Activated naive CD4-positive, alpha-beta T cell treated with anti-CD3 and anti-CD28 coated beads, Interleukin-2, amount 10 ng/mL, durations not matched to agents 7 days and 5 days (primary cell): ENCODE measurements at places on chromosomes 1 and 21.
A peak's percentile ranks its signal among the peaks of the same experiment; 100 is the strongest.

DNA sequence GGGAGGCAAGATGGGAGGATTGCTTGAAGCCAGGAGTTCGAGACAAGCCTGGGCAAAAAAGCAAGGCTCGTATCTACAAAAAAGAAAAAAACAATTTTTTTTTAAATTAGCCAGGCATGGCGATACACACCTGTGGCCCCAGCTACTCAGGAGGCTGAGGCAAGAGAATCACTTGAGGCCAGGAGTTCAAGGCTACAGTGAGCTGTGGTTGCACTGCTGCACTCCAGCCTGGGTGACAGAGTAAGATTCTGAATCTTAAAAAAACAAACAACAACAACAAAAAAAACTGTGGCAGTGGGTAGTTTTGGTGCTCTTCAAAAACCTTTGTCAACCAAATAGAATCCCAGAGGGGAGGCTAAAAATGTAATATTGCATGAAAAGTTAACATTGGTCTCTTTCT is 734 bp downstream of the PTPN22 start:
- peaks cover 33% of the 10 kb centered on the region for H3K36me3 ChIP-seq
- H3K4me3 ChIP-seq: peak overlapping the region; percentile 87
- H3K4me1 ChIP-seq: peaks cover 79% of the 10 kb centered on the region

- no peaks in the 10 kb centered on the region for H3K4me1 ChIP-seq
- no peaks in the 10 kb centered on the region for H3K27me3 ChIP-seq
- no peaks in the 10 kb centered on the region for H3K36me3 ChIP-seq
- no peak overlapping the region for H3K4me3 ChIP-seq
- no peak for DNase-seq
Observed at GRCh38 chr1:83103341-83103740, 895.6 kb downstream of the TTLL7 start.

DNA sequence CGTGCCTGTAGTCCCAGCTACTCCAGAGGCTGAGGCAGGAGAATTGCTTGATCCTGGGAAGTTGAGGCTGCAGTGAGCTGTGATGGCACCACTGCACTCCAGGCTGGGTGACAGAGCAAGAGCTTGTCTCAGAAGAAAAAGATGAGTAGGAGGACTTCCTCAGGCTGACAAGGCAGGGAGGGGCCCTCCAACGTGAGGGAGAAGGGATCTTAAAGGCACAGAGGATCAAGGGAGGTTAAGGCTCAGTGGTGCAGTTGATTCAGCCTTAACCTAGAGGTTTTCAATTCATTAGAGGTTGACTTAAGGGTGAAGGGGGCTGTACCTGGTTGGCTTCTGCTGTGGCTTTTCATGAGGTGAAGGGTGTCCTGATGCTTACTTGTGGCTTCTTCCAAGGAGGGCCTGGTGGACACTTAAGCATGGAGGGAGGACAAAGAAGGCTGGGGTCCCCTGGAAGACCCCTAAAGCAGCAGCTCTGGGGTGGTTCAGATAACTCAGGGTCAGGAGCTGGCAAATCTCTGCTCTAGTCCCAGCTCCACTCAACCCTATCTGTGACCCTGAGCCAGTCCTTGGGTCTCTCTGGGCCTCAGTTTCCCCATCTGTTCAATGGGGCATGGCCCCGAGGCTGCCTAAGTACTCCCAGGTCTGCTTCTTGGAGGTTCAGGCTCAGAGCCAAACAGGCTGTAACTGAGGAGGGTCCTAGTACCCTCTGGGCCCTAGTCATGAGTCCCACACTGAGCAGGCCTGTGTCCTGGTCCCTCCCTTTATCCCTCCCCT is 6.3 kb downstream of the EXTL1 start:
- no peaks in the 10 kb centered on the region for H3K4me1 ChIP-seq
- H3K27me3 ChIP-seq: peaks cover 55% of the 10 kb centered on the region
- DNase-seq: no peak
- H3K36me3 ChIP-seq: no peaks in the 10 kb centered on the region
- H3K4me3 ChIP-seq: no peak overlapping the region

GRCh38 chr1:35894183-35894582 is 11.2 kb downstream of the AGO1 start:
- DNase-seq: no peak
- no peaks in the 10 kb centered on the region for H3K27me3 ChIP-seq
- H3K36me3 ChIP-seq: peaks cover 22% of the 10 kb centered on the region
- no peak overlapping the region for H3K4me3 ChIP-seq
- H3K4me1 ChIP-seq: no peaks in the 10 kb centered on the region

DNA sequence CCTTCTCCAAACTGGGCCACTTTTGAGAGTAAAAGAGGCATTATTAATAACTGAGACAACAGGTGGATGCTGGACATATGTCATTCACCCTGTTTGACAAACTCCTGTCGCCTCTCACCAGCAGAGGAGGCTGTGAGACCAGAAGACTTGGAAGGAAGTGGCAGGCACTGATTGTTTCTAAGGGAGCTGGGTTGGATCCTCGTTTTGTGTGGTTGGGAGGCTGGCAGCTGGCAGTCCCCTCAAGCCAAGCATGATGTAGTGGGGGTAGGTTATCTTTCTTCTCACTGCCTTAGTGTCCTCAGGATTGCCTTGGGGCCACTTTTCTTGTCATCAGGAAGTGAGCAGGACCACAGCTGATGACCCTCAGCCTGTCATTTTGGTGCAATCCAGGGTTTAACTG is 86.5 kb upstream of the KCNJ15 start:
- peak; percentile 26 for DNase-seq
- no peaks in the 10 kb centered on the region for H3K36me3 ChIP-seq
- H3K4me1 ChIP-seq: no peaks in the 10 kb centered on the region
- H3K4me3 ChIP-seq: no peak overlapping the region
- no peaks in the 10 kb centered on the region for H3K27me3 ChIP-seq
- H3K27ac ChIP-seq: no peak overlapping the region
